Activated CD4-positive, alpha-beta T cell treated with anti-CD3 and anti-CD28 coated beads for 24 hours (primary cell): ENCODE measurements at places on chromosomes 12 and 14.
A peak's percentile ranks its signal among the peaks of the same experiment; 100 is the strongest.

DNA sequence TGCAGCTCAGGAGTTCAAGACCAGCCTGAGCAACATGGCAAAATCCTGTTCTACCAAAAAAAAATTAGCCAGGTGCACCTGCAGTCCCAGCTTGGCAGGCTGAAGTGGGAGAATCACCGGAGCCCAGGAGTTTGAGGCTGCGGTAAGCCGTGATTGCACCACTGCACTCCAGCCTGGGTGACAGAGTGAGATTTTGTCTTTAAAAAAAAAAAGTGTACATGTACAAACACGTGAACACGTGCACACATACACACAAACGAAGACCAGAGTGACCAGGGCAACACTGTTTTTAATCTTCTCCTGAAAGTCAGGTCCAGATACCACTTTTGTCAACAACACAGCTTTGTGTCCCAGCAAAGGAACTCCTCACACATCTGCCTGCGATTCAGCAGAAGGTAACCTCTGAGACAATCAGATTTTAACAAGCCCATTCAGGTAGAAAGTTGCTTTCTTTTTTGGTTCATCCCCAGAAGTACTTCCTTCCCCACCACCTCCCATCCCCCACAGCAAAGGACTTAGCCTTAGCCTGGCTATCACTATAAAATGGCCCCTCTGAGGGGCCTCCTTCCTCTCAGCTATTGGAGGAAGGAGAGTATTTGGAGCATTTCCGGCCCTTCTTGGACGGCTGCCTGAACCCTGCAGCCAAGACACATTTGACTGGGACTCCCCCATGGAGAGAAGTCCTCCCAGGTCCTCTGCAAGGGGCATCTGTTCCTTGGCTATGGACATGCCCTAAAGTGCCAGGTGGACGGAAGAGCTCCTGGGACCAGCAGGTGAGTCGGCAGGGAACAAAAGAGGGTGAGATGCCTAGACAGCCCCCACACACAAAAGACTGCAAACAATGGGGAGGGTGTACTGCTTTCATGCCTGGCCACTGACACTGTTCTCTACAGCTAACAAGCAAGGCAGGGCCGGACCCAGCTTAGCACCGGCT is 9.8 kb downstream of the CTDSP2 start:
- no peak for DNase-seq

GRCh38 chr12:122871851-122872780 is 23.8 kb downstream of the VPS37B start:
- peak; percentile 57 for DNase-seq

DNA sequence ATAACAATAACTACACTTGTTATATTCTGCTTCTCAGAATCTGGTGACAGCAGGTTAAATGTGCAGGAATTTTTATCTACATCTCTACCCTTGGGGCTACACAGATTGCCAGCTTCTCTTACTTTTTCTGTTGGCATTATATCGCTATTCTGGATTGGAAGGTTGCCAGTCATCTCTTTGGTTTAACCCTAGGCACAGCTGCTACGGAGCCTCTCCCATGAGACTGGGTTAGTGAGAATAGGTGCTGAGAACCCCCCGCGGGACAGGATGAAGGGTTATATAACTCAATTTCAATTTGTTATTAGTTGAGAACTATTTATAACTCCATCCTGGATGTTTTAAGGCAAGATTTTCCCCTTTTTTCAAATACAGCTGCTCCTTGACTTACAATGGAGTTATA is 73.1 kb downstream of the ACADS start:
- DNase-seq: no peak

- DNase-seq: no peak
Observed at GRCh38 chr12:104649217-104649824, 192.6 kb downstream of the CHST11 start.

DNA sequence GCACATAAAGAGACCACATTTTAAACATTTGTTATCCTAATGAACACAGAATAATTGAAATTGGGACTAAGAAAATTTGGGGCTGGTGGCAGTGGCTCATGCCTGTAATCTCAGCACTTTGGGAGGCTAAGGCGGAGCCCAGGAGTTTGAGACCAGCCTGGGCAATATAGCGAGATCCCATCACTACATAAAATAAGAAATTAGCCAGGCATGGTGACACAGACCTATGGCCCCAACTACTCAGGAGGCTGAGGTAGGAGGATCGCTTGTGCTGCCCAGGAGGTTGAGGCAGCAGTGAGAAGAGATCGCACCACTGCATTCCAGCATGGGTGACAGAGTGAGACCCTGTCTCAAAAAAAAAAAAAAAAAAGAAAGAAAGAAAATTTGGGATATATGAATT is 59.7 kb downstream of the CPM start:
- no peak for DNase-seq

- no peak for DNase-seq
Observed at GRCh38 chr12:124551268-124552144, 15.9 kb downstream of the NCOR2 start.

GRCh38 chr12:51131745-51132521 is 41.0 kb downstream of the TFCP2 start:
- no peak for DNase-seq

DNA sequence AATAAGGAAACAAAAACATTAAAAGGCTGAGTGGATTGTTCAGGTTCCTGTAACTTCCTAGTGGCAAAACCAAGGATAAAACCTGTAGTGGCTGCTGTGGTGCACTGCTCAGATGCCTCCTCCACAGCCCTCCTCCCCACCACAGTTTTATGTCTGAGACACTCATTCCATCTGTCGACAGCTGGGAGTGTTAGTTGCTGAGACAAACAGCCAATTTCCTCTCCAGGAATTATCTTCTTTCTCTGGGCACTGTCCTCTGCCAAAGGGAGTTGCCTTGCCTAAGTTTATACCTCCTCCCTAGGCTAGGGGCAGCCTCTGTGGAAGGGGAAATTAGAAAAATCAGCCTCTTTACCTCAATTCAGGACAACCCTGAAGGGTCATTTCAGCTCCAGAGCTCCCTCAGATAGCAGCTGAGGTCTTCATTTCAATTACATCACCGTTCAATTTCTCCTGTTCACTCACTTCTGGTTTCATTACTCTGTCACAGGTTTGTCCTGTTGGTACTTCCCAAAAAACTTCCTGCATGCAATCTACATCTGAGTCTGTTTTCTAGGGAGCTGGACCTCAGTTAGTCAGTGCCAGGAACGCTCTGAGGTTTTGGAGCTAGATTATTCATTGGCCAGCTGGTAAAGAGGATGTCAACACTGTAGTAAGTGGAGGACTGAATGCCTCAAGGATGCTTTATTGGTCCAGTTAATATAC is 74.9 kb upstream of the ATP2B1 start:
- no peak for DNase-seq

GRCh38 chr12:23236811-23237210 is 611.8 kb downstream of the ETNK1 start:
- DNase-seq: no peak

DNA sequence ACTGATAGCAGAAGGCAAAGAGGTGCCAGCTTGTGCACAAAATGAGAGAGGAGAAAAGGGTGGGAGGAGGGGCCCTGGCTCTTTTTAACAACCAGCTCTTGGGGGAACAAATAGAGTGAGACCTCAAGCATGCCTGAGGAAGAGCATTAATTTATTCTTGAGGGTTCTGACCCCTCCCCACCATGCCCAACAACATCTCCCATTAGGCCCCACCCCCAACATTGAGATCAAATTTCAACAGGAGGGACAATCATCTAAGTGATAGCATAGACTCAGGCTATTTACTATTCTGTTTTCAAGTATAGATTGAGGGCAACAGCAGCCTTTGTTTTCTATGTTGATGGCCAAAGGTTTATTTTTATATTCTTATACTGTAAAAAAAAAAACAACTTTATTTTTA is 59.7 kb downstream of the FUT8 start:
- no peak for DNase-seq

DNA sequence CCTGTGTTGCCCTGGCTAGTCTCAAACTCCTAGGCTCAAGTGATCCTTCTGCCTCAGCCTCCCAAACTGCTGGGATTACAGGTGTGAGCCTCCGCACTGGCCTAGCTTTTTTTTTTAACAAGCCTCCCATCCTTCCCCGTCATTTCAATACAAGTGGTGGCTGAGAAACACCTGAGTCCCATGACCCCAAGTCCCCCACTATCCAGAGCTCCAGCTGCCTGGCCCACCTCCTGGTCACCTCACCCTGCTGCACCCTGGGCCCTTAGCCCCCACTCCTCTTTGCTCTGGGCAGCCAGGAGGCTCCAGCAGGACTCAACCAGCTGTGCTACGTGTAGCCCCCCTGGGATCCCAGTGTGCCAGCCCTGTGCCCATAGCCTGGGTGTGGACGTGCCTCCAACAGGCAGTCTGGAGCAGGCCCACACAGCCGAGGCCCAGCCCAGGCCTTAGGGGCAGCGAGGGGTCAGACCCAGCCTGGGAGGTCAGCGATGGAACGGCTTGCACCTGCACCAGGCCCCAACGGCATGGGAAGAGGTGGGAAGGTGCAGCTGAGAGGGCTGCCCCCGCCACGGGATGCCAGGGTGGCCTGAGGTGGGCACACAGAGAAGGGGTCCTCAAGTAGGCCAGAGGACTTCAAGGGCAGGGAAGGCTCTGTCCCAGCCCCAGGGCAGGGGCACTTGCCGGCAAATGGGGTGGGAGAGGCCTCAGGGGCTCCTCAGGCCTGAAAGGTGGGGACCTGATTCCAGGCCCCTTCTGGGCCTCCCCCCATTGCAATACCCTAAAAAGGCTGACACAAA is 6.5 kb downstream of the AHNAK2 start:
- DNase-seq: no peak

GRCh38 chr14:39339003-39339402 is 93.2 kb downstream of the FBXO33 start:
- DNase-seq: no peak

DNA sequence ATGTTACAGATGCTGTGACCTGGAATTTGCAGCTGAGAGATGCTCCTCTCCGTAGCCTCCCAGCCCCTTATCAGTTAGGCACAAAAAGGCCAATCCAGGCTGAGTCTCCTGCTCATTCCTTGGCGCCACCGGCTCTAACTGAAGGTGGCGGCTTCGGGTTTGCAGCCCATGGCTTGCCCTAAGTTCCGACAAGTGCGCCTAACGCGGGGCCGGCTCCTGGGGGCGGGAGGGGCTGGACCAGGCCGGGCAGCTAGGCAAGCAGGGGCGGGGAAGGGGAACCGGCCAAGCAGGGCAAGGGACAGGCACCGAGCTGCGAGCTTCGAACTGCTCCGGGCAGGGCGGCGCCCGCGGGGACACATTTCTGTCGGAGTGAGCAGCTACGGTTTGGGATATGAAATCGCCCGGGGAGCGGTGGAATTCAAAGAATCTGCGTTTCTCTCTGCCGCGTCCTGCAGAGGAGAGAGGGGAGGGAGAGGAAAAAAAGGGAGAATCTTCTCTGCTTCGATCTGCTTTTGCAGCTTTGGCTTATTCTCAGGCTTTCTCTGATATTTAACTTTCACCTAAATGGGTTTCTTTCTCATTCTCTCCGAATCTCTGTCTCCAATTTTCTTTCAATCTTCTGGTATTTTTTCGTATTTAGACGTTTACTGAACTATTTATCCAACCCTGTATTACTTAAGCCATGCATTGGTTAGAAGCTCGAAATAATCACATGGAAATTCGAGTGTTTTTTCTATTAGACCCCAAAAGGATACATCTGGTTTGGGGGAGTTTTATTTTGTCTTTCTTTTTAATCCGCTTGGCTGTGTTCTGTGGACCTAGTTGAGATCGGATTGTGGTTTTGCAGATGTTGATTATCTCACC is 1.6 kb upstream of the HOXC12 start:
- no peak for DNase-seq

GRCh38 chr12:89663577-89664357 is 44.9 kb downstream of the ATP2B1 start:
- DNase-seq: no peak

DNA sequence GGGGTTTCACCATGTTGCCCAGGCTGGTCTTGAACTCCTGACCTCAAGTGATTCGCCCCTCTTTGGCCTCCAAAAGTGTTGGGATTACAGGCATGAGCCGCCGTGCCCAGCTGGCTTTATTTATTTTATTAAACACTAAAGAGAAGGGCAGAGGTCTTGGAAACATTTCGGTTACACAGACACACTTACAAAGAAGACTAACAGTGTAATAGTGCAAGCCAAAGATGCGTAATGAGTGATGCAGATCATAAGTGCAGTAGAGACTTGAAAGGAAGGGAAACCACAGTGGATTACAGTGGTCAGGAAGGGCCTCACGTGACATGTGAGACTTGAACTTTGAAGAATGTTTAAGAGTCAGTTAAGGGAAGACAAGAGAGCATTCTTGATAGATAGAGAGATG is 33.9 kb upstream of the CDK17 start:
- DNase-seq: peak; percentile 36

DNA sequence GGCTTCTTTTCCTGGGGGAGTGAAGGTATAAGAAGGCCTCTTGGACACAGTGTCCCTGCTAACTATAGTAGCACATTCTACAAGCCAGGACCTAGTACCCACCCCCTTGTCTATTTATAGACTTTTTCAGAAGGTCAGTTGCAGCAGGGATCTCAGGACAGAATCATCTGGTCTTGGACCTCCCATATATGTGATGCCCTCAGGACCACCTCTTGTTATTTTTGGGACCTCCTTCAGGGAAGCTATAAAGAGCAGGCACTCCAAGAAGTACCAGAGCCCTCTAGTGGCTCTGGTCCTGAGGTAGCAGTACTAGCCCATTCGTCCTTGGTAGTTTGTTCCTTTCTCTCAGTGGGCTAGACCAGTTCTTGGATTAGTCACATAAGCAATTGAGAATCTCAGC is 4.3 kb downstream of the COQ10A start:
- no peak for DNase-seq

DNA sequence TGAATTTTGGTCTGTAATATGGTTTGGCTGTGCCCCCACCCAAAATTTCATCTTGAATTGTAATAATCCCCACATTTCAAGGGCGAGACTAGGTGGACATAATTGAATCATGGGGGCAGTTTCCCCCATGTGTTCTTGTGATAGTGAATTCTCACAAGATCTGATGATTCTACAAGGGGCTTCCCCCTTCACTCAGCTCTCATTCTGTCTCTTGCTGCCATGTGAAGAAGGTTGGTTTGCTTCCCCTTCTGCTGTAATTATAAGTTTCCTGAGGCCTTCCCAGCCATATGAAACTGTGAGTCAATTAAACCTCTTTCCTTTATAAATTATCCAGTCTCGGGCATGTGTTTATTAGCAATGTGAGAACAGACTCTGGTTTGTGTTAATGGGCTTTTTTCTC is 5.9 kb downstream of the LRRC9 start:
- no peak for DNase-seq

DNA sequence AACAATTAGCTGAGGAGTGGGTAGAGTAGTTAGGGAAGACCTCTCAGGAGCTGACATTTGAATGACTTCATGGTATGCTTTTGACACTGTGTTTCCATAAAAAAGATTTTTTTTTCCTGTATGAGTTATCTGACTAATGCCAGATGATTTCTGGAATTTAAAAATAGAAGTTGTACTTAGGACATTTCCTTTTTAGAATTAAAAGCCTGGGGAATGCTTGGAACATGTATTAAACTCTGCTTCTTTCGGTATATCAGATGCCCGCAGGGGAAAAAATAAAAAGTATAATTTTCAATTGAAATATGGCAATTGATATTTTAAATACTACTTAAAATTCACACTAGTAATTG is 41.1 kb downstream of the BRMS1L start:
- DNase-seq: no peak

DNA sequence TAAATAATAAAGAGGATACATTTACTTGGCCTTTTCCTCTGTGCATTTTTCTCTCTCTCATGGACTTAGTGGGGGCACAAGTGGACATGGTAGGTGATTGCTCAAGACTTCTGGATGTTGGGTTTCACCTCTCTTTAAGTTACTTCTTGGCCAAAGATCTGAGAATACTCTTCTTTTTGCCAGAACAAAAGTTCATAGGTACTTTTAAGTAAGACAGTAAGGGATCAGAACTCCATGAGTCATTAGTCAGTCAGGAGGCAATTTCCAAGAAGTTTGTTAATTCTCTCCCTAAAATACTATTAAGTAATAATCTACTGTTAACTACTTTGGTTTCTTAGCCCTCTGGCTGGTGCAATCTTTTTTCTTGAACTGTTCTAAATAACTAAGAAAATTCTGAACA is 84.2 kb downstream of the GRIP1 start:
- no peak for DNase-seq
